ENCODE measurements at places on chromosomes 16 and 17. TPM values are rescaled to one million over a fixed set of nuclear protein-coding genes. Genes with fewer than 3 reads are reported as not detected.

ANKRD40CL gene
- total RNA-seq: not detected

MYLK3 gene
- 0.32 TPM for total RNA-seq

CAMKK1 gene
- total RNA-seq: 6.6 TPM

MAF gene
- total RNA-seq: 73.6 TPM

KAT2A gene
- 59.6 TPM for total RNA-seq

IGFALS gene
- not detected for total RNA-seq

MEFV gene
- total RNA-seq: 0.18 TPM

LRRC37A gene
- 2.9 TPM for total RNA-seq

PRAC2 gene
- total RNA-seq: not detected

DRG2 gene
- total RNA-seq: 62.2 TPM

KRT34 gene
- total RNA-seq: not detected

MEOX1 gene
- 1.8 TPM for total RNA-seq

ACE gene
- not detected for total RNA-seq

TBX4 gene
- not detected for total RNA-seq

FZD2 gene
- 0.53 TPM for total RNA-seq

PROCA1 gene
- total RNA-seq: 7.7 TPM

LITAF gene
- total RNA-seq: 121 TPM

NACA2 gene
- total RNA-seq: not detected

C1QTNF8 gene
- not detected for total RNA-seq

AANAT gene
- total RNA-seq: 0.18 TPM

LASP1 gene
- total RNA-seq: 156 TPM

CNGB1 gene
- total RNA-seq: not detected

IL21R gene
- 84.2 TPM for total RNA-seq

CLEC3A gene
- not detected for total RNA-seq

CA10 gene
- total RNA-seq: not detected

APOBR gene
- 7.7 TPM for total RNA-seq

CD300A gene
- total RNA-seq: 16.6 TPM
